ENCODE measurements at places on chromosomes 11 and 22. TPM values are rescaled to one million over a fixed set of nuclear protein-coding genes. Genes with fewer than 3 reads are reported as not detected.
A peak's percentile ranks its signal among the peaks of the same experiment; 100 is the strongest.

DNA sequence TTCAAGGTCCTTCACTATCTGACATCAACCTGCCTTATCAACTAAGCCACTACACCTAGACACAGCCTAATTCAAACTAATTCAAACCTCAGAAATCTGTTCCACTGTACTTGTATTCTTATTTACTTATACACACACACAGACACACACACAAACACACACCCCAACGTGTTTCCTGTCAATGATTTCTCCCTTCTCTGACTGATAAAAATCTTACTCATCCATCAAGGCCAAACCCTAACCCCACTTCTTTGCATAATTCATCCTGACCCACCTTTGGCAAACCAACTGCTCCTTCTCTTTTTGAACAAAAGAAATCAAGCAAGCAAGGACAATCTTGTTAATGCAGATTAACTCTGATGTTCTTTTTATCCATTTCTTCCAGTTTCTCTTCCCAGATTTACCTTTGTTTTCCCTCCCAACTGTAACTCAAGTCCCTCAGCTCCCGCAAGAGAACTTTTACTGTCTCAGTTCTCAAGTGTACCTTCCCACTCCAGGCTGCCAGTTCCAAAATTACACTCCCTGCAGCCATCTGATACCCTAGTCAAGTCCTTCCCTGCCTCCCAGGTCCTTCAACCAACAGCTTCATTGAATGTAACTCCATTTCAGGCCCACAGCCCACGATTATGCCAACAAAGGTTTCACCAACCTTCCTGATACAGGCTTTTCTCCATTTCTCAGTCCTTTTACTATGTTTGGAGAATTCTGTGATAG lies 78.3 kb downstream of the PAK1 start:
- no peak for DNase-seq

DNA sequence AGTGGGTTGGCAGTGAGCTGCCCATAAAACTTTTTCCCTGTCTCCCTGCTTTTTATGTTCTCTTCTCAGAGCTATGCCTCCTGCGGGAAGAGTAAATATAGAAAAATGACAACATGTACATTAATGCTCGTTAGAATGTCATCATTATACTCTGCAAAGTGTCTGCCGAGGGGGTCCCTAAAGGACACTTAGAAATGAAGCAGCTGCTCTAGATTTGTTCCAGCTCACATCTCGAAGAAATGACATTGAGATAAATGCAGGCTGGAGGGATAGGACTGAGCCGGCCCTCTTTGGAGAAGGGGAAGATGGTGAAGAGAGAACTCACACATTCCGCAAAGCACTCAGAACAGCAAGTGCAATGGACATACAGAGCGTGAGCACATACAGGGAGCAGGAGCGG lies 240.0 kb downstream of the NXPE2 start:
- no peak for DNase-seq

GRCh38 chr22:50339945-50340879 lies 2.9 kb upstream of the PPP6R2 start:
- peak; percentile 44 for DNase-seq

- no peak for DNase-seq
Observed at GRCh38 chr11:65793625-65794400, 7.0 kb downstream of the OVOL1 start.

- peak; percentile 16 for DNase-seq
Observed at GRCh38 chr11:120881596-120881995, 142.3 kb upstream of the TBCEL start.

GRCh38 chr11:33515347-33515746 lies 185.3 kb downstream of the C11orf91 start:
- peak; percentile 56 for DNase-seq

Gene WBP2NL
- total RNA-seq: not detected

DNA sequence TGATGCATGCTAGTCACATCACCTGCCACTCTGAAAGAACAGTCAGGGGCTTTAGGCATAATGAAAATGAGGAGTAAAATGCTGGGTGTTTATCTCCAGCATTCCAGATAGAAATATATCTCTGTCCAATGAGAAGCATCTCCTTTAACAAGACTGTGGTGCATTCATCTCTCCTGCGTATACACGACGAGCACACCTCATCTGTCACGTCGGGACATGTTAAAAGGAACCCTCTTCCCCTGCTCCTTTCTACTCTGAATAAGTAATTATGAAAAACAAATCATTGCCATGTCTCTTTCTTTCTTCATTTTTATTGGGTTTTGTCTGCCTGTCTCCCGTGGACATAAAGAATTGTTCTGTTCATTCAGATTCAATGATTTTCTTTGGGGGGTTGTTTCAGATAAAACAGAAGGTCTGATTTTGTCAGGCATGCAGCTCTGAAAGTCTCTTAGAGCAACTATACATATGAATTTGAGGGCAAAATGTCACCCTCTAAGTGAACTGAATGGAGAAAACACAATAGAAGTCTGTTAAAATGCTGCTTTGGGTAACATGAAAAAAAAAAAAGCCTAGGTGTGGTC lies 195.0 kb downstream of the MAML2 start:
- DNase-seq: no peak

GRCh38 chr11:61826930-61827570 lies 1.1 kb upstream of the FADS2 start:
- DNase-seq: no peak

GRCh38 chr11:68282141-68282860 lies 10.5 kb upstream of the C11orf24 start:
- no peak for DNase-seq

DNA sequence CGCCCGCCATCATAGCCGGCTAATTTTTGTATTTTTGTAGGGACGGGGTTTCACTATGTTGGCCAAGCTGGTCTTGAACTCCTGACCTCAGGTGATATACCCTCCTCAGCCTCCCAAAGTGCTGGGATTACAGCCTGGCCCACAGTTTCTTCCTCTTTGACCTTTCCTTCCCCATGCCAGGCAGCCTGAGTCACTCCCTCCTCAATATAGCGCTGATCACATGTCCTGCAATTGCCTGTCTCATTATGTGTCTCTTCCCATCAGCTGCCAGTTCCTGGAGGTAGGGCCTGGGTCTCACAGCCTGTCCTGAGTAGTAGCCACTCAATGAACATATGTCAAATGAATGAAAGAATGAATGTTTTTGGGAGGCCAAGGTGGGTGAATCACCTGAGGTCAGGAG lies 43.0 kb upstream of the CCDC134 start:
- DNase-seq: no peak

Gene HMOX1
- 17.0 TPM for total RNA-seq

DNA sequence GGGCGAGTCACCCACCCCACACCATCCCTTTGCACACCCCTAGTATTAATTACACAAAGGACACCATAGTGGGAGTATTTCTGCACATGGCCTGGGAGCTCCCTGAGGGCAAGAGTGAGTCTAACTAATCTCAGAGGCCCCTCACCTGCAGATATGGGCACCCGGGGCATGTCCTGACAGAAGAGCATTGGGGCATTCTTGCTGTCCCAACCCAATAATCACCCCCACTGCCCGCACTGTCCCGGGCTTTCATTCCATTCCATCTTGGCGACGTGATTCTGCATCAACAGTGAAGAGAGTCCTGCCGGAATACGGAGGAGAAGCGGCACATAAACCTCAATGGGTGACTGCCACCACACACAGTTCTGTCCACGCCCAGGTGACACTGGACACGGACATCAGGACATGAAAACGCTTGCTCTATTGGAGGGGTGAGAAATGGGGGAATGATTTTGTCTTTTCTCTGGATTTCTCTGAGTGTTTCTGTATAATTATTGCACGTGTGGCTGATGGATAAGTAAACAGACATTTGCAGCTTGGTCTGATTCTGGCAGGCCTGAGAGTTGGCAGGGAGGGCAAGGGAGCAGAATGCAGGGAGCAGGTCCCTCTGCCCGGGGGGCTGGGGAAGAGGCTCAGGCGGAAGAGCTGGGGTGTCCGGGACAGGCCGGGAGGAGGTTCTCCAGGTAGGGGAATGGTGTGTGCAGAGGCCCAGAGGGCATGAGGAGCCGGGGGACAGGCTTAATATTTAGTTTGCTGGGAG lies 38.2 kb downstream of the SCUBE1 start:
- no peak for DNase-seq

DNA sequence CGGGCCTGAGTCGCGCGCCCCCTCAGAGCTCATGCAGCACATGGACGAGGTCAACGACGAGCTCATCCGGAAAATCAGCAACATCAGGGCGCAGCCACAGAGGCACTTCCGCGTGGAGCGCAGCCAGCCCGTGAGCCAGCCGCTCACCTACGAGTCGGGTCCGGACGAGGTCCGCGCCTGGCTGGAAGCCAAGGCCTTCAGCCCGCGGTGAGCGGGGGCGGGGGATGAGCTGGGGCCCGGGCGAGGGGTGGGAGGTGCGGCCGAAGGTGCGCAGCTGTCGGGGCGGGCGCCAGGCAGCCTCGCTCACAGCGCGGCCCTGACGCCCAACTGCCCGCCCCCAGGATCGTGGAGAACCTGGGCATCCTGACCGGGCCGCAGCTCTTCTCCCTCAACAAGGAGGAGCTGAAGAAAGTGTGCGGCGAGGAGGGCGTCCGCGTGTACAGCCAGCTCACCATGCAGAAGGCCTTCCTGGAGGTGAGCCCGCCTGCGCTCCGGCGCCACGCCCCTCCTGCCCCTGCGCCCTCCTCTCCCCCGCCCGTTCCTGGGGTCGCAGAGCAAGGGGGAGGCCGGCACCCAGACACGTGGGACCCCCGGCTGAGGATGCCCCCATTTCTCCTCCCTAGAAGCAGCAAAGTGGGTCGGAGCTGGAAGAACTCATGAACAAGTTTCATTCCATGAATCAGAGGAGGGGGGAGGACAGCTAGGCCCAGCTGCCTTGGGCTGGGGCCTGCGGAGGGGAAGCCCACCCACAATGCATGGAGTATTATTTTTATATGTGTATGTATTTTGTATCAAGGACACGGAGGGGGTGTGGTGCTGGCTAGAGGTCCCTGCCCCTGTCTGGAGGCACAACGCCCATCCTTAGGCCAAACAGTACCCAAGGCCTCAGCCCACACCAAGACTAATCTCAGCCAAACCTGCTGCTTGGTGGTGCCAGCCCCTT lies 20.5 kb downstream of the EPS8L2 start:
- DNase-seq: peak; percentile 53

- DNase-seq: no peak
Observed at GRCh38 chr11:119341222-119342022, 739 bp upstream of the C1QTNF5 start.

Gene TIMM8B
- 68.1 TPM for total RNA-seq

GRCh38 chr22:32538521-32538920 lies 63.9 kb downstream of the FBXO7 start:
- DNase-seq: no peak

DNA sequence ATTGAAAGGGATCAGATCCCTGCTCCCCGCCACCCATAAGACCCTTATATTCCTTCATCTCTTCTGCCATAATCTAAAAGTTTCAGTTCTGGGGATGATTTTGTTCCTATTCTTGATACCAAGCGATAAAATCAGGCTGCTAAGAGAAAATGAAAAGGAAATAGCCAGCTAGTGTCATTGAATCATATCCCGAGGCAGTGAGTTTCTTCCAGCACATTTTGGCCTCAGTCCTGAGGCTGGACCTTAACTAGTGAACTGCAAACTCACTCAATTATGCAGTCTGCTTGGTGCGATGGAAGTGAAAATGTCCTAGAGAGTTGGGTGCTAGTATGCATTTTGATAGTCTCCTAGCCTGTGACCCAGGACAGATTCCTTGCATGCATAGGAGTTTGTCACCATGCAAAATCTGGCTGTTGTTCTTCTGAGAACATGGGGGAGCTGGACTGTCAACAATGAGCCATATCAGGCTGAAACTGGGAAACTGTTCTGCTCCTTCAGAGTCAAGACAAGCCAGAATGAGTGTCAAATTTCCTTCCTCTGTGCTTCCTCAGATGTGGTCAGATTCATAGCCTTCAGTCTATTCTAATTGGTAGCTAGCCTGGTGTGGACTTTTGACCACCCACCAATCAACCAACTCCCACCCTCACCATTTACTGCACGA lies 102.9 kb downstream of the CCDC81 start:
- peak; percentile 71 for DNase-seq

Gene BDNF
- total RNA-seq: 24.4 TPM

Gene MYEOV
- total RNA-seq: not detected

GRCh38 chr11:95231881-95232605 lies 1.0 kb upstream of the SESN3 start:
- peak; percentile 63 for DNase-seq

DNA sequence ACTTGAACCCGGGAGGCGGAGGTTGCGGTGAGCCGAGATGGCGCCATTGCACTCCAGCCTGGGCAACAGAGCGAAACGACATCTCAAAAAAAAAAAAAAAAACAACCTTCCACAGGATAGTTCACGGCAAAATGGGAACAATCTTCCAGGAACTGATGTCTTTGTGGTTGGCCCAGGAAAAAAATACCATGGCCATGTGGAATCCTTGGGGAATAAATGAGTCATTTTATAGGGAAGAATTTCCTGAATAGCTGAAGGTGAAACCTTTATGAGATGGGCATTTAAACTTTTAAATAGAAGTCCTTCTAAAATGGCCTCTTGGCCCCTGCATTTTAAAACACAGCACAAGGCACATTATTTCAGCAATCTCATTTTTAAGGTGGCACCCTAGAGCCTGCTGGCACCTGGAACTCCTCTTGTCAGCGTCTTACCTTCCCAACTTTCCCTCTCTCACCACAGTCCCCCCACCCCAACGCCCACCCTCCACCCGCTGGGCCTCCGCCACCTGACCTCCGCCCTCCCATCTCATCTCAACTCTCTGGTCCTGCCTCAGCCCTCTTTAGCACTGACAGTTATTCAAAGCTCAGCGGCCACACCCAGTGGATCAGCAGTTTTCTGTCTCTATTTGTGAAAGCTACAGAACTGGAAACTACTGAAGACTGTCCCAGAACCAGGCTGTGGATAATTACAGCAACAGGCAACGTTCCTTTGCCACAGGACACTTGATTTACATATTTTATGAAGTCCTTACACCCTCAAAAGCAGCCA lies 43.1 kb downstream of the SCGB1A1 start:
- DNase-seq: peak; percentile 73

Gene CHST1
- total RNA-seq: 2.6 TPM

DNA sequence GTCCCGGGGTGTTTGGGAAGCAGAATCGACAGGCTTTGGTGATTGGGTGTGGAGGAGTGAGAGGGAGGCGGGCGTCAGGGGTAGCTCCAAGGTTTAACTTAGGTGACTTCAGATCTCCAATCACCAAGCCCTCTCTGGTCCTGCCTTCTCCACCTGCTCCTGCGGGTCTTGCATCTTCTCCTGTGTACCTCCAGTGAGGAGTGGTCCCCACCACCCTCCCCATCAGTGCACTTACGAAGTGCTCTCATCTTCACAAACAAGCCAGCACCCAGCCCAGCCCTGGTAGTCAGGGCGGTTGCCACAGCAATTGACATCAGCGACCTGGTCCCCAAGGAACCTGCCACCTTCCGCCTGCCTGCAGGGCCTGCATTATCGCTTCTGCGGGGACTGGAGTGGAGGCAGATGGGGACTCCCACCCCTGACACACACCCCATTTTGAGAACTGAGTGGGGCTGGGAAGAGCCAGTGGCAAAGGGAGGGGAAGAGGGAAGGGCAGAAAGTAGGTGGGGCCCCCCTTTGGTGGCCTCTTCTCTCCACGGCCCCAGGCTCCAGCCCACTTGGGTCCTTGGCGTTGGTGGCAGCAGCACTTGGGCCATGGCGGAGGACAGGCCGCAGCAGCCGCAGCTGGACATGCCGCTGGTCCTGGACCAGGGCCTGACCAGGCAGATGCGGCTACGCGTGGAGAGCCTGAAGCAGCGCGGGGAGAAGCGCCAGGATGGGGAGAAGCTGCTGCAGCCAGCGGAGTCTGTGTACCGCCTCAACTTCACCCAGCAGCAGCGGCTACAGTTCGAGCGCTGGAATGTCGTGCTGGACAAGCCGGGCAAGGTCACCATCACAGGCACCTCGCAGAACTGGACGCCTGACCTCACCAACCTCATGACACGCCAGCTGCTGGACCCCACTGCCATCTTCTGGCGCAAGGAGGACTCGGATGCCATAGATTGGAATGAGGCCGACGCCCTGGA lies at the start of gene OMP:
Gene OMP (plus strand): TSS at position 595 of the 965 bp plus-strand sequence. CDS start 0 bp downstream, at position 595.
- no peak for DNase-seq

Gene UBQLN3
- not detected for total RNA-seq

Gene MAFF
- 18.2 TPM for total RNA-seq

Gene PRR33
- total RNA-seq: not detected

Gene TIMM10B
- total RNA-seq: 38.2 TPM
